ENCODE measurements at places on chromosomes 4 and X.

GRCh38 chr4:113849771-113850170 lies 88.2 kb upstream of the CAMK2D start:
- no peak for DNase-seq

DNA sequence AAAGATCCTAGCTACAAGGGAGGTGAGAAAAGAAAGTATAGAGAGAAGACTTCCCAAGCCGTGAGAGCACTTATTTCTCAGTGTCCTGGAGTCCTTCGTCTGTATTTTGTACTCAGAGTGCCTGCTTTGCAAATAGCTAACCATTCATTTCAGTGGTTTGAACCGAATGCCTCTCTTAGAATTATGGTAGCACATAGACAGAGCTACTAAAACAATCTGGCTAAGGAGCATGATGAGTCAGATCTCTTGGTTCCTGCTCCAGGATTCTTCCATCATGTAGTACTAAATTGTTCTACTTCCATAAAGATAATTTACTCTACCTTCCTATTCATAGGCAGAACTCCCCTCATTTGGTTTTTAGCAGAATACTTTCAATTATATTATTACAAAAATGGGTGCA lies 946.6 kb downstream of the STIM2 start:
- no peak for DNase-seq

DNA sequence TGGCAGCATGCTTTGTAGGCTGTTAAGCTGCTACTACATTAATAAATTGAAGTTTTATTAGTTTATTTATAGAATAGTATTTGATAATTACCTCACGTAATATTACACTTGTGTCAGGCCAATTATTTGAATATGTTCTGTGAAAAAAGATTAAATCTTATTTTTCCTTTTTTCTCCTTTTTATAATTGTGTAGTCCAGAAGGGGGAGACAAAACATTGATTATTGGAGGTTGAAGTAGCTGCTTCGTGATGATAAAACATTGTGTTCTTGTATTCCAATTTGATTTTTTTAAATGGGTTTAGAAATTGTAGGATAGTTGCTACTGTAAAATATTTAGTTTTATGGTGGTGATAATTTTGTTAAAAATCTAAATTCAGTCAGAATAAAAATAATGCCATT lies 85.7 kb downstream of the DIAPH2 start:
- peak; percentile 38 for DNase-seq

- DNase-seq, result no peak
These were observed 83.6 kb upstream of the PGRMC2 start for GRCh38 chr4:128371001-128371777.

DNA sequence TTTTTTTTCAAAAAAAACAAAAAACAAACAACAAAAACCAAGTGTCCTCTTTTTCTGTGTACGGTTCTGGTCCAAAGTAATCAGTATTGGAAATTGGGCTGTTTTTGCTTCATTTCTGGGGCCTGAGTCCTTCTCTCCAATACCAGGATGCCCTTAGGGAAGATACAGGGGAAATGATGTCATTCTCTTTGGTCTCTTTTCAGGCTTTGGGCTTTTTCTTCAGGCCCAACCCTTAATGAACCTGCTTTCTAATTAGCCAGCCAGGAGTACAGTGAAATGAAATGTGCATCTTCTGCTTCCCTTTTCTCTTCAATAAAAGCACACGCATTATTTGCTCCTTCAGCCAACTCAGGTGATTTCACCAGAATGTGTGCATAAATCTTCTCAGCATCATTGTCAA lies 52.6 kb upstream of the RBPJ start:
- no peak for DNase-seq

Data from RKO (cell line).